ENCODE measurements at places on chromosomes 5 and 9.

- no peak for DNase-seq
Measured at GRCh38 chr9:13213998-13214397, 65.5 kb downstream of the MPDZ start.

GRCh38 chr9:95450171-95451064 lies 66.4 kb downstream of the PTCH1 start:
- no peak for DNase-seq

DNA sequence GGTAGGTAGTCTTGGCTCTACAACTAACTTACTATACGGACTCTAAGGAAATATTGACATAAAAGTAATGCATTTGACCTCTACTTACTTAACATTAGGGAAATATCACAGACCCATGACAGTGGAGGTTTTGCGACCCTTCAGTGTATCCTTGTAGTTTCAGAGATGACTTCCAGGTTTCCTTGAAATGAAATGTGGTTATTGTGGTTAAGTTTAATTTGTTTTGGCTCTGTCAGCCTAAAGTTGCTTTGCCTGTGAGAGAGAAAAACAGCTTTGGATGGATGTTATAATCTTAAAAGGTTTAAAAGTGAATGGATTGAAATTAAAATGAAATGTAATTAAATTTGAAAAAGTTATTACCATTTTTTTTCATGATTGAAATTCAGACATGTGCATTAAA lies 42.9 kb downstream of the LRRTM2 start:
- no peak for DNase-seq

- DNase-seq, result no peak
Measured at GRCh38 chr9:90162819-90163218, 479.8 kb downstream of the DIRAS2 start.

GRCh38 chr9:87465816-87466215 lies 31.9 kb upstream of the DAPK1 start:
- DNase-seq, result no peak

GRCh38 chr9:137550231-137550621 lies at the start of gene PNPLA7:
Gene PNPLA7 (minus strand): TSS chr9:137550402. CDS start chr9:137550197, 205 bp downstream.
- DNase-seq, result peak; percentile 9

DNA sequence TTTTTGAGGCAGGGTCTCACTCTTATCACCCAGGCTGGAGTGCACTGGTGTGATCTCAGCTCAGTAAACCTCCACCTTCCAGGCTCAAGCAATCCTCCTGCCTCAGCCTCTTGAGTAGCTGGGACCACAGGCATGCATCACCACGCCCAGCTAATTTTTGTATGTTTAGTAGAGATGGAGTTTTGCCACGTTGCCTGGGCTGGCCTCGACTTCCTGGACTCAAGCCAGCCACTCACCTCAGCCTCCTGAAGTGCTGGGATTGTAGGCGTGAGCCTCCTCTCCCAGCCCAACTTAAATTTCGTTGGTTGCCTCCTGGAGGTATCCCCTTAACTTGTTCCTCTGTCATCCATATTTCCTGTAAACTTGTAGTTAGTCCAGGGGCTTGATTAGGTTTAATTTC lies 47.2 kb downstream of the RAB24 start:
- no peak for DNase-seq

GRCh38 chr5:1448511-1449011 lies 3.3 kb upstream of the SLC6A3 start:
- DNase-seq, result no peak

DNA sequence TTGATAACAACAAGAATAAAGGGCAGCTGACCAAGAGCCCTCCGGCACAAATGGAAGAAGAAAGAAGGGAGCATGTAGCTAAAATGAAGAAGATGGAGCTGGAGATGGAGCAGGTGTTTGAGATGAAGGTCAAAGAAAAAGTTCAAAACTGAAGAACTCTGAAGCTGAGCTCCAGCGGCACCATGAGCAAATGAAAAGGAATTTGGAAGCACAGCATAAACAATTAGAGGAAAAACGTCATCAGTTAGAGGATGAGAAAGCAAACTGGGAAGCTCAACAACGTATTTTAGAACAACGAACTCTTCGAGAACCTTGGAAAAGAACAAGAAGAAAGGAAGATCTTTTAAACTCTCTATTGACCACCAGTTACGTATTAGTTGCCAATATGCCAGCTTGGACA lies 100.9 kb downstream of the GABBR2 start:
- no peak for DNase-seq

GRCh38 chr5:152499814-152500535 lies 94.9 kb upstream of the NMUR2 start:
- no peak for DNase-seq

DNA sequence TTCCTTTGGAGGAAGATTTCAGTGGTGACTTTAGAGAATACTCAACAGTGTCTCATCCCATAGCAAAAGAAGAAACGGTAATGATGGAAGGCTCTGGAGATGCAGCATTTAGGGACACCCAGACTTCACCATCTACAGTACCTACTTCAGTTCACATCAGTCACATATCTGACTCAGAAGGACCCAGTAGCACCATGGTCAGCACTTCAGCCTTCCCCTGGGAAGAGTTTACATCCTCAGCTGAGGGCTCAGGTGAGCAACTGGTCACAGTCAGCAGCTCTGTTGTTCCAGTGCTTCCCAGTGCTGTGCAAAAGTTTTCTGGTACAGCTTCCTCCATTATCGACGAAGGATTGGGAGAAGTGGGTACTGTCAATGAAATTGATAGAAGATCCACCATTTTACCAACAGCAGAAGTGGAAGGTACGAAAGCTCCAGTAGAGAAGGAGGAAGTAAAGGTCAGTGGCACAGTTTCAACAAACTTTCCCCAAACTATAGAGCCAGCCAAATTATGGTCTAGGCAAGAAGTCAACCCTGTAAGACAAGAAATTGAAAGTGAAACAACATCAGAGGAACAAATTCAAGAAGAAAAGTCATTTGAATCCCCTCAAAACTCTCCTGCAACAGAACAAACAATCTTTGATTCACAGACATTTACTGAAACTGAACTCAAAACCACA lies 67.4 kb downstream of the VCAN start:
- no peak for DNase-seq

DNA sequence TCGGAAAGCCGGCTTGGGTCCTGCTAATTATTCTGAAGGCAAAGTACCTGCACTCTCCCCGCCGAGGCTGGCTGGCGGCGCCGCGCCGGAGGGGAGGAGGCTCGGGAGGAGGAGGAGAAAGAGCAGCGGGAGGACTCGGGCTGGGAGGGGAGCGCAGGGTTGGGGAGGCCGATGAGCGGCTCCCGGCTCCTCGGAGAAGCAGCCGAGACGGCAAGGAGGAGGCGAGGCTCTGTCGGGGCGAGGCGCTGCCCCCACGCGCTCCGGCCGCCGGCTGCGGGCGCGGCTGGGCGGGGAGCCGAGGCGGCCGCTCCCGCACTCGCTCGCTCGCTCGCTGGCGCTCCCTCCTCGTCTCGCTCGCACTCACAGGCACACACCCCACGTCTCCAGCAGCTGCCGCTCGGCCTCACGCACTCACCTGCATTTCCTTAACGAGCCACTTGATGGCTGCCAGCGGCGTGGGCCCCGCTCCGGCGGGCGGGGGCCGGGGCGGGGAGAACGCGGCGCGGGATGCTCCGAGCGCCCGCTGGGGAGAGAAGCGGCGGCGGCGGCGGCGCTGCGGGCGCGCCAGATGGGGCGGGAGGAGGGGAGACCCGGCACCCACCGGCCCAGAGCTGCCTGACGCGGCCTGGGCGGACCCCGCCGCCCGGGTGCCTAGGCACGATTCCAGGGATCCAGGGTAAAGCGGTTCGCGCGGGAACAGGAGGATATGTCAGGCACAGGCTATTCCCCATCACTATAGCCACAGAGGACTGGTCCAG lies at the start of gene PTPRD:
TSS of gene PTPRD (minus strand) at position 362 of the 758 bp plus-strand sequence.
- DNase-seq, result no peak

DNA sequence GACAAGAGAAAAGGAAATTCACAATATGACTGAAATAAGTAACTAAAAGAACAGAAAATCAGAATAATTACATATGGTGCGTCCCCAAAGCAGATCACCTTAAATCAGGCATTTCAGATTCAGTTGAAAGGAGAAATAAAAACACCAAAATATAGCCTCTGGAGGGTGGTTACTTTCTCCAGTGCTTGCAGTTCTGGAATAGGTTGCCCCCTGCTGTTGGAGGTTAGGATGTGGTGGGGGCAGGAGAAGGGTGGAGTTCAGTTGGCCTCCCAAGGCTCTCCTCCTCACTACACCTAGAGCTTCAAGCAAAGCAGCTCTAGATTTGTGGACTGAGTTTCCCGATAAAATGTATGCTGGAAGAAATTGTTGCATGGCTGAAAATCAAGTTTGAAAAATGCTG lies 338.2 kb upstream of the TLE4 start:
- no peak for DNase-seq

- DNase-seq, result no peak
Measured at GRCh38 chr9:118734696-118735095, 634.5 kb downstream of the BRINP1 start.

- DNase-seq, result no peak
Measured at GRCh38 chr5:125457617-125458016, 711.2 kb upstream of the ZNF608 start.

DNA sequence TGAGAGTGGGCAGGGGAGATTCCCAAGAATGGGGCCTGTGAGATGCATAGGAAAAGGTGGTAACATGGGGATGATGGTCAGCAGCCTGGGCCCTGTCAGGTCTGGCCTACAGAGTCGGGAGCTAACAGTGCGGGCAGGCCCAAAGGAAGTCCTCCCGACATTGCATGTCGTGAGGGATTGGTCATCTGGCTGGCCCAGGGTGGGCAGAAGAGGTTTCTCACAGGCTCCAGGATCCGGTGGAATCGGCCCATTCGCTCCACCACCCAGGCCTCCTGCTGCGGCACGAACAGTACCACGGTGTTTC lies 514 bp downstream of the STOML2 start:
- DNase-seq, result no peak

DNA sequence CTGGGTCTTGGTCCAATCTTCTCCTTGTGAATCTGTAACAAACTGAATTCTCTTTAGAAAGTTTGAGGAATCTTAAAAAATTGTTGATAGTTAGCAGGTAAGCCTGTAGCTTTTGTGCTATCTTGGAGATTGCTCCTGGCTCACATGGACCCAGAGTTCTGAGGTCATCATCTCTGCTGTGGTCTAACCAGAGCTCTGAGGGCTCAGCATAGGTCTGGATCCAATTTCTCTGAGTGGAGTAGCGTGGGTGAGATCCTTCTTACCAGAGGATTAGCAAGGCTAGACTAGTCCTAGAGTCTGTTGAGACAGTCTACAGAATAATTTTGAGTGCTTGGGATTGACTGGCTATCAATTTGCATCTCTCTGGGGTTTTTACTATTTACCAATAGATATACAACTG lies 60.5 kb upstream of the IL6ST start:
- DNase-seq, result no peak

DNA sequence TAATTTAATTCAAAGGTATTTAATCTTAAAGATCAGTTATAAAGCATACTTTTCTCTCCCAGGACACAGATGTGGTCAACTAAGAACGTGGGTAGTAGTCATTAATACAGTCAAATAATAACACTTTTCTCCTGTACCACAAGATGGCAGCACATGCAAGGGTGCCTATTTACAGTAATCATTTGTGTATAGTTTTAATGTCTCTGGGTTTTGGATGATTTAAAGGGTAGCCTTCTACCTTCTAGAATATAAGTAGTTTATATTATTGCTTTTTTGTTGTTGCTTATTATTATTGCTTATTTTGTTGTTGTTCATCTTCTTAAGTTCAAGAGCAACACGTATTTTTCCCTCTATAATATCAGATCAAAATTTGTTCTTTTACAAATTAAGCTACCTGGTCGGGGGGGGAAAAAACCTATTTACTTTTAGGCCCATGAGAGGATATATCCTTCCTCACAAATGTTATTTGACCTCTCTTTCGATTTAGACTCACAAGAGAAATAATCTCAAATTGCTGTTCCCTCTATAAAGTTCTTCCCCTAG lies 59.6 kb upstream of the SLC27A6 start:
- DNase-seq, result no peak

DNA sequence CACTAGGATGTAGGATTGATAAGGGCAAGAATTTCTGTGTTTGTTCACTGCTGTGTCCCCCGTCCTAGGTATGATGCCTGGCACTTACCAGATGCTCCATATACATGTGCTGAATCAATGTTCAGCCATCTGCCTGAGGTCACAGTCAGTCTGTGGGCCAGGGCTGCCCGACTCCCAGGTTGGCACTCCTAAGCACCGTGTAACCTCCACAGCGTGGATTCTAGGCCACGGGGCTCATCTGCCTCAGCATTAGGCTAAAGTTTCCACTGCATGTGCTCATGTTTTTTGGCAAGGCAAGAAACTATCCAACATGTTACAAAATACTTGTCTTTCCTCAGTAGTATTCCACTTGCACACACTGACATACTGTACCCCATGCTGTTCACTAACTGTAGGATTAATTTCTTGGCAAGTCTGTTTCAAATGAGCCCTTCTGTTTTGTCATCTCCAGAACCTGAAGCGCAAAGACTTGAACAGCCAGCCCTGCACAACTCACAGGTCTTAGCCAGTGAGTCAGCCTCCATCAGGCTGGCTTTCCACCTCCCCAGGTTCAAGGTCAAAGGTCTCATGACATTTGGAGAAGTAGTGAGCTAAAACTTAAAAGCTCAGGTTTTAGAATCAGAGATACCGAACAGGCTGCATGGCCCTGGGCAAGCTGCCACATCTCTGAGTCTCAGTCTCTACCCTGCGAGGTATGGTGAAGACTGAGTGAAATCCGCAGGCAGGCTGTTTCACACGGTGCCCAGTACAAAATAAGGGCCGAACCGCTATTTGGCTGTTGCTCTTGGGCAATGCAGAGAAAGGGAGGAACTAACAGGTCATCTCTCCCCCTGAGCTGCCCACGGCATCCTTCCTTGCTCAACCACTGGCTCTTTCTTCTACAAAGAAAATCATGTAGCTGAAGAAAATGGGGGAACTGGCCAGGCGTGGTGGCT lies 7.2 kb downstream of the TOR1A start:
- no peak for DNase-seq

DNA sequence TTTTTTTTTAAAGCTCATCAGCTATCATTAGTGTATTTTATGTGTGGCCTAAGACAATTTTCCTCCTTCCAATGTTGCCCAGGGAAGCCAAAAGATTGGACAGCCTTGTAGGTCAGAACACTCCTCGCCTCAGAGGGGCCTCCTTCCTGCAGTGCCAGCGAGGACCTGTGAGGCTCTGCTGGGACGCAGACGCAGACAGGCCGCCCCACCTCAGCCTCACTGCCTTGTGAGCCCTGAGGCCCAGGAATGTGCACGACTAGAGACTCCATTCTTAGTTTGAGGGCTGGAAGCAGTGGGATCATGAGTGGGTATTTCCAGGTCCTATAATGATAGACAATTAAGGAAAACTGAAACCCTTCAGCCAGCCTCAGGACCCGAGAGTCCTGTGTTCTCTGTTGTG lies 85.4 kb downstream of the PJA2 start:
- DNase-seq, result no peak

DNA sequence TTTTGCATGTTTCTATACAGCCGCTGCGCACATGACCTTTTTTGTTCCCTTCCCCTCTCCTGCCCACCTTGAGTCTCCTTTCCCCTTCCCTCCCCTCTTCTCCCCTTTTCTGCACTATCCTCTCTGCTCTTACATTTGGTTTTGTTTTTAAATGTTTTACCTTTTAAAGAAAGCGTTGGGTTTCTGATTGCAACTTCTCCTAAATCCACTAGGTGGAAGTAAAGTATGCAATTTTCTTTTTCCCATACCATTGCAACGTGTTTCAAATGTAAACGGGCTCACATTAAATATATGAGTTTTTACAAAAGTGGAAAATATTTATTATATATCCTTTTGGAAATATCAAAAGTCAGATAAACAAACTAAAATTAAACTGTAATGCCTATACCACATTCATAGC lies 500.9 kb downstream of the DIRAS2 start:
- peak; percentile 20 for DNase-seq

- DNase-seq, result no peak
Measured at GRCh38 chr5:144210655-144211054, 40.0 kb downstream of the KCTD16 start.

- no peak for DNase-seq
Measured at GRCh38 chr5:172303572-172304335, 20.2 kb upstream of the UBTD2 start.

Data from bone marrow (tissue), 2 donors.